ENCODE measurements at places on chromosomes 13 and 19. TPM values are rescaled to one million over a fixed set of nuclear protein-coding genes. Genes with fewer than 3 reads are reported as not detected.
A peak's percentile ranks its signal among the peaks of the same experiment; 100 is the strongest.

GRCh38 chr13:76813000-76813691 lies 73.1 kb downstream of the KCTD12 start:
- no peak for DNase-seq

DNA sequence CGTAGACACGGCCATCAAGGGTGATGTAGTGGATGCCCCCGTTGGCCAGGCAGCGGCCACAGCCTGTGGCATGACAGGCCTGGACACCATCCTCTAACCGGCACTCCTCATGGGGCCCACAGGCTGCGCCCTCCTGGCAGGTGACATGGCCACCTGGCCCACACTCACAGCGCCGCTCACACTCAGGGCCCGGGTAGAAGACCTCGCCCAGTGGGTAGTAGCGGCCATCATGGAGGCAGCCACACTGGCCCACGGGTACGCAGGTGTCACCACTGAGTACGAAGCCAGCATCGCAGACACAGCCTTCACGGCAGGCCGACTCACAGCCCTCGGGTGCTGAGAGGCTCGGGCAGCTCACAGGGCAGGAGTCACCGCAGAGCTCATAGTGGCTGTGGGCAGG lies 27.2 kb upstream of the FBL start:
- no peak for DNase-seq

GRCh38 chr13:40770934-40771618 lies at the start of gene MRPS31:
MRPS31 (minus strand) TSS chr13:40771190; CDS start chr13:40771136, 54 bp downstream.
- DNase-seq: peak; percentile 90

DNA sequence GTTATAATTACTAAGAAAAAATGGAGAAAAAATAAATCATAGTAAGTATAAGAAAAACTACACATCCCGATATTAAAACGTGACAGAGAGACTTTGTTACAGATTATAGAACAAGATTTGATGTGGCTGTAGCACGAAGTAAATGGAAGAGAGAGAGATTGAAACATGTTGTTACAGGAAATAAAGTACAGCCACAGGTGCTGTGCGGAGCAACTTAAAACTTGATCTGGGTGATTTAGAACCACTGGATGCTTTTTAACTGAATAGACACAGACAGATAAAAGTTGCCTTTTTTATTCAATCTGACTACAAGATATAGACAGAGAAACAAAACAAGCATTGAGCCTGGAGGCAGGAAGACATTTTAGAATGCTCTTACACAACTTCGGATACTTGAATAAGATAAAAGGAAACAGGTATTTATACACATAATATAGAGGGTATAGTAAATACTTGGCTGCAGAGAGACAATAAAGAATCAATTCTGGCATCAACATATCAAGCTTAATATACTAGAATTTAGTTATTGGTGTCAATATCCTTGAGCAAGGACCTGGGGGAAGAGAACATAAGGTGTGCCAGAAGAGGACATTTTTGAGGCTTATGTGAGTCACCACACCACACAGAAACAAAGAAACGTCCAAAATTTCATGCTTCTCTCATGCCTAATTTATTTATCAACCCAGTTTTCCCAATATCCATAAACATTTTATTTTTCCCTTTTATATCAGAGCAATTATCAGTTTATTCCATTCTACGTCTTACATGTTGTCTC lies 548.5 kb downstream of the SLITRK1 start:
- DNase-seq: peak; percentile 49

- no peak for DNase-seq
Measured at GRCh38 chr13:63287926-63288325, 1872.3 kb upstream of the PCDH20 start.

- DNase-seq: peak; percentile 54
Measured at GRCh38 chr19:48403606-48404005, 10.1 kb downstream of the GRIN2D start.

GRCh38 chr19:13091400-13092157 lies 11.1 kb downstream of the LYL1 start:
- no peak for DNase-seq

DNA sequence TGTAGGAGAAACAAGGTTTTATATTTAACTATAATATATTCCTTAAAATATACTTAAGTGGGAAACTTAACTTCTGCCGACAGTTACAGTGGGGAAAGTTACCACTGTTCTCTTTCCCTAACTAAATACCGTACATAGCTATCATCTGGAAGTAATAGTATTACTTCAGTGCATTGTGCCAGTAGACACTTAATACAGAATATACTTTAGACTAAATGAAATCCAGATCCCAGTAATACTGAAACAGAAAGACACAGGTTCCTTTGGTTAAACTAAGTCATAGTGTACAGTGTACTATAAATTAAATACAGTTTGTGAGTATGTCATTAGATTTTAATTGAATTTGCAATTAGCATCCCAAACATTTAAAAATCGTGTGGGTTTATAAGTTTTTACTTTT lies 107.5 kb downstream of the PCCA start:
- DNase-seq: no peak

- DNase-seq: no peak
Measured at GRCh38 chr19:53824134-53824611, at the start of gene NLRP12. NLRP12 (minus strand) TSS chr19:53824314; CDS start chr19:53824174, 140 bp downstream.

DNA sequence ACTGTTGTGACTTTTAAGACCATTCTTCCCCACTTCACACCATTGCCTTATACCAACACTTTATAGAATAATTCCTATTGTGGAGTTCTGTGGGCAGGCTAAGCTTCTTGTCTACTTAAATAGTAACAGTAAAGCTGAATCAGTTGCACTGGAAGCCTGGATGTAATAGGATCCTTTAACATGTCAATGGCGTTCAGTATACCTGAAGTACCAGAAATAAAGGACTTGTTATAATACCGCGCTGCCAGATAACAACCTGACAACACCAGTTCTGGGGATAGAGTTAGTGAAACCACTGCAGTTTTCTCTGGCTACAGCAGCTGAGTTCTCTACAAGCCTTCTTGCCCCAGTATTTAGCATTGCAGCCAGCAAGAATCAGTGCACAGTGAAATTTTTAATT lies 52.0 kb upstream of the TNFRSF19 start:
- DNase-seq: no peak

GRCh38 chr13:51502153-51502651 lies 49.4 kb upstream of the INTS6 start:
- DNase-seq: peak; percentile 75

- no peak for DNase-seq
Measured at GRCh38 chr19:5894704-5895349, 8.8 kb downstream of the NDUFA11 start.

DNA sequence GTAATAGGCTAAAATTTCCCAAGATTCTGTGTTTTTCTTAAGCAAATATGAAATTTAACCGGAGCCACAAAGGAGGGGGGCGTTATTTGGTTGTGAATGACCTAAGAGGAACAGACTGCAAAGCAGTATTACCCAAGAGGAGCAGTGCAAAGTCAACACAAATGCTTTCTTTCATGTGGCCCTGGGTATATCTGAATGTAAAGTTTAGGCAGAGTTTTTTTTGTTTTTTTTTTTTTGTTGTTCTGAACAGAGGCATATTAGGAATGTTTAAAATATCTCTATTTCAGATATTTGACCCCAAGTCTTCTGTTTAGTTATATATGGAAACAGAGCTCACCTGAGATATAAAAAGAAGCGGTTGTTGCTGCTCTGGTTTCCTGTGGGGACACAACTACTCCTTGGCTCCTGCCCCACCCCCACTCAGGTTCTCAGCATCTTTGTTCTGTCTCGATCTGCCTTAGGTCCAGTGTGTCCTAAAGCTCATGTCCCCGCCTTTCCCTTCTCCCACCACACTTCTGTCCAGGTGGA lies 220.7 kb downstream of the RFC3 start:
- DNase-seq: no peak

- no peak for DNase-seq
Measured at GRCh38 chr19:57759096-57759495, 10.4 kb upstream of the ZNF586 start.

ZIK1 gene
- total RNA-seq: 0.66 TPM
